ENCODE measurements at places on chromosomes 6 and 20.

- DNase-seq = no peak
These were observed 68.1 kb upstream of the TXNDC5 start for GRCh38 chr6:7978736-7979135.

DNA sequence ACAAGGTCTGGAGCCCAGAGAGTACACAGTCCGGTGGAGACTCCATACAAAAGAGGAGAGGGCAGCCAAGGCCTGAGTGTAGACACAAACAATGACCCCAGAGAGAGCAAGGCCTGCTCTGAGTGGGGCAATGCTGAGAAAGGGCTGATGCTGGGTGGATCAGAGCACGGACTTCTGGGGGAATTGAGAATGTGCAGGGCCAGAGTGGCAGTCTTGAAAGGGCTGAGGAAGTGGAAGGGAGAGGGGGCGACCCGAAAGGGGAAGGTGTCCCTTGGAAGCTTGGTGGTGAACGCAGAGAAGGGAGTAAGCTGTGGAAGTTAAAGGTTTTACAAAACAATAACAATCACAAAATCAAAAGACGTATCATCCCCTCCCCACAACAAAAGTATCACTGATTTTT lies 12.0 kb upstream of the GRM4 start:
- no peak for DNase-seq

GRCh38 chr6:62803094-62803493 lies 408.2 kb upstream of the FKBP1C start:
- DNase-seq = no peak

DNA sequence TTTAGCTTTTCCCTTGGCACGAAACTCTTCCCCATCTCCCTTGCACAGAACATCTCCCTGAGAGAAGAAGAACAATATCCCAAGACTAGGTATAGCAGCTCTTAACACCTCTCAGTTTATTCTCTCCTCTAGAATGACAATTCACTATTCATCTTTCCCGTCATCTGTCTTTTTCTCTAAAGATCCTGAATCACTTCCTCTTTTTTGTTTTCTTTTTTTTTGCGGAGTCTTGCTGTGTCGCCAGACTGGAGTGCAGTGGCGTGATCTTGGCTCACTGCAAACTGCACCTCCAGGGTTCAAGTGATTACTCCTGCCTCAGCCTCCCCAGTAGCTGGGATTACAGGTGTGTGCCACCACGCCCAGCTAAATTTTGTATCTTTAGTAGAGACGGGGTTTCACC lies 574.4 kb upstream of the MAP3K7 start:
- DNase-seq = no peak

GRCh38 chr6:163627274-163628062 lies 212.9 kb downstream of the QKI start:
- DNase-seq = no peak

- no peak for DNase-seq
These were observed 17.8 kb downstream of the AAR2 start for GRCh38 chr20:36254076-36254475.

DNA sequence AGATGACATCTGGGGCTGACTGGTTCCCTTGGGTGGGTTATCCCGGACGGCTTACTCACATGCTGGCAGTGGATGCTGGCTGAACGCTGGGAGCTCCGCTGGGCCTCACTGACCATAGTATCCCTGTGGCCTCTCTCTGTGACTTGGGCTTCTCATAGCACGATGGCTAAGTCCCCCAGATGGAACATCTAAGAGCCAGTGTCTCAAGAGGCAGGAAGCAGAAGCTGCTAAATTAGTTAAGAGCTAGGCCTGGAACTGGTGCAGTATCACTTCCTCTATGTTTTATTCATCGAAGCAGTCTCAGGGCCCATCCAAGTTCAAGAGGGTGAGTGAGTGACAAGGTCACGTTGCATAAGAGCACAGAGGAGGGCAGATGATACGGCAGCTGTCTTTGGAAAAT lies 116.5 kb upstream of the LAMP5 start:
- DNase-seq = no peak

DNA sequence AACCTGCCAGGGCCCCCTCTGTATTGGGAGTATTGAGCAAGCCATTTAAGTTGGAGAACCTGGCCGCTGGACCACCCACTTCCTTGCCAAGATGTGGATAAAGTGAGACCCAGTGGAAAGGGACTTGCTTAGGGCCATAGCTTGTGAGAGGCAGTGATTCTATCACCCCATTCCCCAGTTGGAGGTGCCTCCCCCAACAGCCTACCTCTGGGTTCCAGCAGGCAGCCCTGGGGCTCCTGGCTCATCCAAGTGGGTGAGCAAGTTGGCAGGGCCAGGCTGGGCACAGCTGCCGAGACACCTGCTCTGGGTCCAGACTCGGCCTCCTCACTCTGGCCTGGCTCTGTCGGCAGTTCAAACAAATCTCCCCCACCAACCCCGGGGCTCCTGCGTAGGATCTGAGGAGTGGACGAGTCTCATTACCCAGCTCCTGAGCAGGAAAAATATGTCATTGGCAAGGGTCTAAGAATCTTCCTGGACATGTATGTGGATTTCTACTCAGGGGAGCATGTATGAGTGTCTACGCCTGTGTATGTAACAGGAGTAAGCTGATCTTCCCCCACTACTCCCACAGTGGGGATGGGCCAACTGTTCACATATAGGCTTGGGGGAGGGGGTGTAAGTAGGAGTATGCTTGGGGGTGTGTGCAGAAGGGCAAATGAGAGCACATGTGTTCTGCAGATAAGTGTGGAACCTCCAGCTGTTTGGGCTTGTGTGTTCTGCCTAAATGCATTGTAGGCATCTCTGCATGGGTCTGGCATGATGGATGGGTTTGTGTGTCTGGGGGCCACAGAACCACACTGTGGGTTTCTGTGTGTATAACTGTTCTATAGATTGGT lies 1.9 kb downstream of the ID1 start:
- no peak for DNase-seq

GRCh38 chr6:11229655-11230046 lies 2.8 kb downstream of the NEDD9 start:
- DNase-seq = no peak

GRCh38 chr20:49853640-49854039 lies 41.0 kb downstream of the SLC9A8 start:
- DNase-seq = no peak

- no peak for DNase-seq
These were observed 92.7 kb downstream of the PHACTR3 start for GRCh38 chr20:59697068-59697467.

DNA sequence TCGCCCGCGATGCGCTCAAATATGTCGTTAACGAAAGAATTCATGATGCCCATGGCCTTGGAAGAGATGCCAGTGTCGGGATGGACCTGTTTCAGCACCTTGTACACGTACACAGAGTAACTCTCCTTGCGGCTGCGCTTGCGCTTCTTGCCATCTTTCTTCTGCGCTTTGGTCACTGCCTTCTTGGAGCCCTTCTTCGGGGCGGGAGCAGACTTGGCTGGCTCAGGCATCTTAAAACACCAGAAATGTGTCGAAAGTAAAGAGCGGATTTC lies 36.4 kb downstream of the HFE start:
- no peak for DNase-seq

GRCh38 chr6:104784884-104785283 lies 74.8 kb downstream of the HACE1 start:
- DNase-seq = no peak

GRCh38 chr20:14451458-14451857 lies 114.0 kb upstream of the FLRT3 start:
- no peak for DNase-seq

GRCh38 chr6:73032586-73032985 lies 192.7 kb downstream of the KHDC1L start:
- no peak for DNase-seq

- no peak for DNase-seq
These were observed 53.2 kb downstream of the MRAP2 start for GRCh38 chr6:84086545-84087429.

DNA sequence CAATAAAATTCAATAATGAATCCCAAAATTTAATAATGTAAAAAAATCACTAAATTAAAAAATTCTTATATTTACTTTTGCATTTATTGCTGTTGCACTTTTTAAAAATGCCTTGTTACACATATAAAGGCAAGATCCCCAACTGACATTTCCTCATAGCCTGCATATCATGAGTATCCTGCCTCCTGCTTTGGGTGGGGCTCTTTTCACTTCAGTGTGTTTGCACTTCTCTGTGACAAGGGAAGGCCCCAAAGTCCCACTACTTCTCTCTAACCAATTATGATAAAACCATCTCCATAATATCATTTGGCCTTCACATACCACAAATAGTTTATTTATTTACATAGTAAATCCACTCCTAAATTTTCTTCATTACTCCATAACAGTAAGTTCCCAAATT lies 446.1 kb upstream of the MARCKS start:
- DNase-seq = no peak

- DNase-seq = no peak
These were observed 60.1 kb downstream of the SYNJ2 start for GRCh38 chr6:158041788-158042187.

DNA sequence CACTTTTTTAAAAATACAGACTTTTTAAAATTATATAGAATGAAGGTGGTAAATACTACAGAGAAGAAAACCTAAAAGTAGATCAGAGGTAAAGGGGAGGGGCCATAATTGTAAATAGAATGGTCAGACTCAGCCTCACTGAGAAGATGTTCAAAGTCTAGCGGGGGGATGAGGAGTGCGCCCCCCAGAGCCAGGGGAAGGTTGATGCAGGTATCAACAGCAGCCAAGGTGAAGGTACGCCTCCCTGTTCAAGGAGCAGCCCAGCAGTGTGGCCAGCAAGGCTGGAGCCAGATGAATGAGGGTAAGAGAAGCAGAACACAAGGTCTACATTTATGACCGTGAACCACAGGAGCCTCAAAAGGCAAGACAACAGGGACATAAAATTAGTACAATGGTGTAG lies 204.1 kb downstream of the PTPRT start:
- no peak for DNase-seq

GRCh38 chr6:72654071-72654621 lies 32.3 kb downstream of the KCNQ5 start:
- DNase-seq = no peak

GRCh38 chr6:133396984-133397348 lies 155.8 kb downstream of the EYA4 start:
- DNase-seq = no peak

DNA sequence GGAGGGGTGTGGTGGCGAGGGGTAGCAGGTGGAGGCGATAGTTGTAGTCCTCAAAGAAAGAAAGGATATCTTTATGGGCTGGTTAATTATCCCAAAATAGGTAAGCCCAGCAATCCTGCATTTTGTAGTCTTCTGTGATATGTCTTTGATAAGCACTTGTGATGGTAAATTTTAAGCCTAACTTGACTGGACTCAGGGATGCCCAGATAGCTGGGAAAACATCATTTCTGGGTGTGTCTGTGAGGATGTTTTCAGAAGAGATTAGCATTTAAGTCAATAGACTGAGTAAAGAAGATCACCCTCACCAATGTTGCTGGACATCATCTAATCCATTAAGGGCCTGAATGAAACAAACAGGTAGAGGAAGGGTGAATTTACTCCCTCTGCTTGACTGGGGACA lies 124.8 kb upstream of the RIPOR2 start:
- DNase-seq = no peak

GRCh38 chr6:72616406-72617015 lies 5.4 kb upstream of the KCNQ5 start:
- no peak for DNase-seq

- no peak for DNase-seq
These were observed 224.5 kb downstream of the GMDS start for GRCh38 chr6:2020909-2021308.

- no peak for DNase-seq
These were observed 11.9 kb upstream of the PBOV1 start for GRCh38 chr6:138230221-138230620.

DNA sequence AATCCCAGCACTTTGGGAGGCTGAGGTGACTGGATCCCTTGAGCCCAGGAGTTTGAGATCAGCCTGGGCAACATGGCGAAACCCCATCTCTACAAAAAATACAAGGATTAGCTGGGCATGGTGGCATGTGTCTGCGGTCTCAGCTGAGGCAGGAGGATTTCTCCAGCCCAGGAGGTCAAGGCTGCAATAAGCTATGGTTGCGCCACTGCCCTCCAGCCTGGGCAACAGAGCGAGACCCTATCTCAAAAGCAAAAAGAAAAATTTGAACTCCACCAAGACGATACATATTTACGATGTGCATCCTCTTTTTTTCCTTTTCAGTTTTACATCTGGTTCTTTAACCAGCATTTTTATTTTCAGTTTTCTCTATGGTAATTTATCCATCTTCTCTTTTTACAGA lies 162.1 kb downstream of the JARID2 start:
- no peak for DNase-seq

GRCh38 chr20:17108896-17109295 lies 117.9 kb upstream of the PCSK2 start:
- DNase-seq = no peak

DNA sequence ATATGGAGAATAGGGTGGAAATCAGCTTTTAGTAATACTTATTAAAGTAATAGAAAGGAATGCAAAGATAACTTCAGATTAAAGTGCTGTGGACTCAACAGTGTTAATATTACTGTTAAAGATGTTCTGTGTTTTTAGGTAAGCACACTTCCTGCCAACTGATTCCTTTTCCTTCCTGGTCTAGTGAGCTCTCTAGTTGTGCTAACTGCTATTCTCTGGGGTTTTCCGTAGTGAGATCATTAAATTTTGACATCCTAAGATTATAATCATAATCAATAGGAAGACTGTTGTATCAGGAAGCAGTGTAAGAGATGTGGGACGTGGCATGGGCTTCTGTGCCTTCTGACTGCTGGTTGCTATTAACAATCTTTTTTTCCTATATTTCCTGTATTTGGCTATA lies 1.2 kb upstream of the TMEM217 start:
- no peak for DNase-seq

GRCh38 chr6:10521104-10521808 lies at the start of gene GCNT2:
TSS of gene GCNT2 (plus strand) at chr6:10521351. CDS start at chr6:10528912, 7,561 bp downstream.
- no peak for DNase-seq

DNA sequence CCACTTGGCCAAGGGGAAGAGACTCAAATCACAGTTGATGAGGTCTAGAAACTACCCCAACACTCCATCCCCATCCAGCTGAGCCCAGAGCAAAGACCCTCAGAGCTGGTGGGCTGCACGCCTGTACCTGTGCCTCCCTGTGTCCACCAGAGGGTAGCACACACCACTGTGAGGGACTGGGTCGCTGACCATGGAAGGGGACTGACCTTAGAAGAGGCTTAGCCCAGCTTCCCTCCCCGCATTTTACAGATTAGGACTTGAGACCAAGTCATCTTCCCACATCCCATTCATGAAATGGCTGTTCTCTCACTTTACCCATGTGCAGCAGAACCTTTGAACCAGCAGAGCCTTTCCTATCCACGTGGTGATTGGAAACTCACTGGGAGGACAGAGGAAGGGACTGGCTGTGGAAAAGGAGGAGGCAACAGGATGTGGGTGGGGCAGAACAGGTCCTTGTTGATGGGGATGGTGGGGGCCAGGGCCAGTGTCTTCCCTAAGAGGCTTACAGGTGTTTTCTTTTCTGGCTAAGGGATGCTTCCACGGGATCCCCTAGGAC lies 44.3 kb downstream of the CPXM1 start:
- DNase-seq = no peak

- DNase-seq = no peak
These were observed 189.6 kb downstream of the MAFB start for GRCh38 chr20:40499391-40499790.
